ENCODE measurements at places on chromosomes 3 and 15.

DNA sequence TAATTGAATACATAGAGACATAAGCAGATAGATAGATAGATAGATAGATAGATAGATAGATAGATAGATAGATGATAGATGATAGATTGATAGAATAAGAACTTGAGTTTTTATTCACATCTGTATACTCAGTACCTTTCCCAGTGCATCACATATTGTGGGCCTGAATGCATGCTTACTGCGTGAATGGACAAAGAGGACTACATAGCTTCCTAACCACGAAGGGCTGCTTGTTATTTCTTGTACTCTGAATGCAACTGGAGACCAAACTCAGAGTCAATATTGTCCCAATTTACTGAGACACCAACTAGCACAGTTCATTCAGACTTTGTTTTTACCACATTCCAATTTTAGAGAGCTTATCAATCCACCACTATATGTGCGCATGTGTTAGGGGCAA lies 422.9 kb upstream of the GRM7 start:
- DNase-seq = no peak

GRCh38 chr15:64642875-64643274 lies 132.5 kb downstream of the RBPMS2 start:
- DNase-seq = no peak

DNA sequence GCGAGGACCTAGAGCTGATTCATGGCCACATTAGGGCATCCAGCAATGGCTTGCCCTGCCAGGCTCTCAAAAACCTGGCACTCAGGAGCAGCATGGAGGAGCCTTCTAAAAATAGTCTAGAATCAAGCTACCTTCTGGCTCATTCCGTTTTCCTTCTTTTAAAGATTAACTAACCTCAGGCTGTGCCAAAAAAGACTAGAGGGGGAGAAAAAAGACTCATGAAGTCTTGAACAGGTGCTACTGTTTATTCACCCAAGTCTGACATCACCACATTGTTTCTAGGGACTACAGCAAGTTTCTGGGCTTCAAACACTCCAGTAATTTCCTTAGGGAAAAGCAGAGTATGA lies 125.8 kb downstream of the TNIK start:
- DNase-seq = no peak

DNA sequence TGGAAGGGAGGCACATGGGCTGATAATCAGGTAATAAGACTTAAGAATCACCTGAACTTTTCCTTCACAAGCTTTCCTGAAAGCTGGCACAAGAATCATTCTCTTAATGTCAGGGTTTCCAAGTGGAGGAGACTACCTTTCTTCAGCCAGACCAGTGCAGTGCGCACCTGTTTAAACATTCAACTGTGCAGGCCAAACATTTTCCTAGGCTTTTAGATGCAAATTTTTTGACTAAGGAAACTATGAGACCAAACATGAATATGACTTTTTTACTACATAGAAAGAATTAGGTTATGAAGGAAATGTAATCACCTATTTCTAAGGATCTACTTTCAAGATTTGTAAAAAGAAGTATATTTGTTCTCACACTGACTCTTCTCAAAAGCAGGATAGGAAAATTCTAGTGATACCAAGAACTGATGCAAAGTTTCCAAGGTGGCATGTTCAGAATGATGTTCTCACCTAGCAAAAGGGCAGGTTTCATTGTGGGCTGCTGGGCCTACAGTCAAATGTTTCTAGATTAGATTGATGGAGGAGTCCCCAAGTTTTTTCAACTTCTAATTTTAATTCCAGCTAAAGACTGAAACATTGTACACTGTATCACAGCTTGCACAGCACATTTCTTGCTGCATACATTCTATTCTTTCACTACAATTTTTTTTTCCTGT lies 339.1 kb downstream of the TIGIT start:
- no peak for DNase-seq

DNA sequence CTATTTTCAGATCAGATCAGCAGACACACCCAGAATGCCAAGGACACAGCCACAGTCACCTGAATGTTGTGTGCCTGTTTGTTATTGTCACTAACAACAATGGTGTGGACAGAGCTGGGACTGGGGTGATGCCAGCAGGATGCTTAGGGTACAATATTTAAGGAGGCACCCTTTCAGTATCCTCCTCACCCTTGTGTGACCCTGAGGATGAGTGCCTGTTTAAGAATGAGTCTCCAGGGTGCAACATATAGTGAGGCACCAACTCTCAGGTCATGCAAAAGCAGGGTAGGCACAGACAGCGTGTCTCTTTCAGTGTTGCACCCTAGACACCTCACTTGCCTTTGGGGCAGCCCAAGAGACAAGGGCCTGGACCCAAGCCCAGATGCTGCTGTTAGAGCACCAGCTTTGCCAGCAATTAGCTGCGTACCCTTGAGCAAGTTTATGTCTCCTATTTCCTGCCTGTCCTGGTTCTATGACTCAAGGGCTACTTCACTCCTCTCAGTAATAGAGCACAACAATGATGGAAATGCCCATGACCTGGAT lies 122.6 kb downstream of the AQP9 start:
- no peak for DNase-seq

DNA sequence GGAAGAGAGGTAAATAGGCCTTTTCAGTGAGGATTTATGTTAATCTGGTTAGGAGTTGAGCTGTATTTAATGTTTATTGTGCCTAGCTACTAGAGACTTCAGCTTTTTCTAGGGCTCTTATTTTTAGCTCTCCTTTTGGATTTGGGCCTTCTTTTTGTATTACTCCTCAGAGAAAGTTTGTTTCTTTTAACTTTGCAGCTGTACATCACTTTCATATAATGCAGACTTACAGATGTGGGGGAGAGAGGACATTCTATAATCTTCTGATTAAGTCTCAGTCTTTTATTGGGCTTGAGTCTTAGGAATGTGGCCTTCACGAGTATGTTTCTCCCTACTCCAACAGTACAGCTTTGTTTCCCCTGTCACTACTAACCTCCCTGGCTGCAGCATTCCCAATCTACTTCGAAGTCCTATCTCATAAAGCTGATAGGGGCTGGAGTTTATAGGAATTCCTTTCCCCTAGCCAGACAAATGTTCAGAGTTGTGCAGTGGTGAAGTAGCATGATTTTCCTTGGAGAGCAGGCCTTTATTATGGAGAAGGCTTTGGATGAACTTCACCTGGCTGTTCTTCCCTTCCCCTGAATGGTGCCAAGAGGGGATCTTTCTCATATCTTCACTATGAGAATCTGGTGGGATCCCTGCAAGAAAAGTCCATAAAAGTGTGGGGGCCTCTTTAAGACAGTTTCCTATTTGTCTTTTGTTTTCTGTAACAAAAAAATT lies 82.2 kb upstream of the CBLB start:
- no peak for DNase-seq

- DNase-seq = no peak
Observed at GRCh38 chr15:86193716-86194380, 114.2 kb downstream of the AGBL1 start.

DNA sequence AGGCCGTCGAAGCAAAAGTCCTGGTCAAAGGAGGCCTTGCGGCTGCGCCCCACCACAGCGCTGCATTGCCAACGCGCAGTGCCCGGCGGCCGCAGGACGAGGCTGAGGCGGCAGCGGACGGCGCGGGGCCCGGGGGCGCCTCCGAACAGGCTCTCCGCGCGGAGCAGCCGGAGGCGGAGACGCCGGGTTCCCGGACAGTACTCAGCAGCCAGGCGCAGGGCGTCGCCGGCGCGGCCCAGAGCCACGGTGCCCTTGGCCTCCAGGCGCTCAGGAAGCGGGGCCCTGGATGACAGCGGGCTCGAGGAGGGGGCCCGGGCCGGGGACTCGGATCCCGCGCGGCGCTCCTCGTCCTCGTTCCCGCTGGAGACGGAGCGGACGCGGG lies 1.1 kb downstream of the C2CD4B start:
- DNase-seq = no peak

DNA sequence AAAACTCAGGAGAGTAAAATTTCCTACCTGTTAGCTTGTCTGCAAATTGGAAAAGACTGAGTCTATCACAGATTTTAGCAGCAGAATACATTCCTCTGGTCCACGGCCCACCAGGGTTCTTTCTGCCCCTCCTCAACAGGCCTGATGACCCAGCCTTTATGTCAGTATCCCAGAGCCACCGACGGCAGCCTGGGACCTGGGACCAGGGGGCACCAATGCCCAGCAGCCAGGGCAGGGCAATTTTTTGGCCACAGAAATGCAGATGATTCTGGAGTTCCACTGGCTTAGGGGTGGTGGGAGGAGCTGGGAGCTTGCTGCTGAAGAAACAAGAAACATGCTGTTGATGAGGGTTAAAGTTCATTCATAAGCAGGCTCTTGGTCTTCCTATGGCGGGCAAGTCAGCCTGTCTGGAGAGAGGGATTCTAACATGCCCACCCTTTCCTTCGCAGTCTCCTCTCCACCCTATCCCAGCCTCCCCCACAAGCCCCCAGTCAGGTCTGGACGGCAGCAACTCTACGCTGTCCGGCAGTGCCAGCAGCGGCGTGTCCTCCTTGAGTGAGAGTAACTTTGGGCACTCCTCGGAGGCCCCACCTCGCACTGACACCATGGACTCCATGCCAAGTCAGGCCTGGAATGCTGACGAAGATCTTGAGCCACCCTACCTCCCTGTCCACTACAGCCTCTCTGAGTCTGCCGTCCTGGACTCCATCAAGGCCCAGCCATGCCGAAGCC lies 4.3 kb upstream of the MANF start:
- no peak for DNase-seq

DNA sequence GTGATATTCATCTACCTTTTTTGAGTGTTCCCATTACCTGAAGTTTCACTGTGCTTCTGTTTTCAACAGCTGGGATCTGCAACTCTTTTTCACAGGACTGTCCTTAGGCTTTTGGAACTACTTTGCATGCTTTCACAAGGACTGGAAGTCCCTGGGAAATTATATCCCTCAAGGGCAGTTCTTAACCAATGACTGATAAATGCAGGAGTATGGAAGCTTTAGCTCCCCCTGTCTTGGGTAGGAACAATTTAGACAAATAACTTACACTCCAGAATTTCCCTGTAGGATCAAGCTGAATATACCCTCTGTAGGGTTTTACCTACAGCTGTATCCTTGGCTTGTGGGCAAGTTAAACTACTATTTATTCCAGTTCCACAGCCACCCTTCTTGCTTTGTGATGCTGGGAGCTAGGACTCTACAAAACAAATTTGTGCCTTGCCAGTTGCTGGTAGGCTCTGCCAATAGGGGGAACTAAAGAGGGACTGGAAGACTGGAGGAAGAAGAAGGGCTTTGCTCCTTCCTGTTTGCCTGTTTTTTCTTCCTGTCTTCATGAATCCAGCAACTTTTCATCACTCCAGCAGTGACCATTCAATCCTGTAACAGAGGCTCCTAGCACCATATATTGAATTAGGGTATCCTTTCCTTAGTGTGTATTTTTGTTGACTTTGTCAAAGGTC lies 6.8 kb upstream of the ZNF280D start:
- no peak for DNase-seq

DNA sequence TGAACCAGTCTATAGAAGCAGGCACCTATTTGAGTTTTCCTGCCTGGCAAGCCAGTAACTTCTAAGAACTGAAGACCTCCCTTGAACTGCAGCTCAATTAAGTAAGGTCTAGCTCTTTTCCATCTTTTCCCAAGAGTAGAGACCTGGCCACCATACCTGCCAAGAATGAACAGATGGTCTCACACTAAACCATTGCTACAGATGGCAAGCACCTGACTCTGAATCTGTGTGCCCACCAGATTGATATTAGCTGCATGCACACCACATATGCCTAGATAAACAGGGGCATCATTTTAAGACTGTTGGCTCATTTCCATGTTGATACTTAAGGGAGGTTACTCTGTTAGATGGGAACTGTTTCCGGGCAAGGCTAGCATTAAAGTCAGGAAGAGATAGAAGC lies 34.8 kb upstream of the GSK3B start:
- no peak for DNase-seq

DNA sequence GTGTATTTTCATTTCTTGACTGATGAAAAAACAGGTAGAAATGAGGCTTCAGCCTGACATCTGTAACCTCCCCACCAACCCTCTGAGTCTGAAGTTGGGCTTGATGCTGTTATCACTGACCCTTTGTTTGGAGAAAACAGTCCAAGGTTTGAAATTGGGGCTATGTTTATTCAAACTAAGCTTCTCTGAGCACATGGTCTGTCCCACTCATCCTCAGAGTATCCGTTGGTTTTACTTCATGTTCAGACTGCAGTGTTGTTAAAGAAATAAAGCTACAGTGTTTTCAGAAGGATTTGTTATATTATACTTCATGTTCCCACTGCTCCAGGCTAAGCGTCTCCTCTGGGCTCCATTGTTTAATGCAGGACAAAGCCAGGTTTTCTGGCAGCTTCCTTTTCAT lies 6.0 kb downstream of the MAPKBP1 start:
- DNase-seq = no peak

Measured in posterior cingulate gyrus (tissue), 11 donors.